ENCODE measurements at places on chromosomes 16 and 17. TPM values are rescaled to one million over a fixed set of nuclear protein-coding genes. Genes with fewer than 3 reads are reported as not detected.

HCRT gene
- 1.4 TPM for total RNA-seq

SKAP1 gene
- total RNA-seq = 0.38 TPM

TMEM235 gene
- 1.8 TPM for total RNA-seq

TAC4 gene
- total RNA-seq = not detected

C16orf89 gene
- total RNA-seq = 1.2 TPM

MPO gene
- 14.1 TPM for total RNA-seq

CTRB2 gene
- total RNA-seq = not detected

MYOCD gene
- total RNA-seq = 7.9 TPM

CD79B gene
- 0.77 TPM for total RNA-seq

ZNF629 gene
- total RNA-seq = 18.8 TPM

TPSAB1 gene
- total RNA-seq = 3.4 TPM

CSH1 gene
- total RNA-seq = not detected

PRAC1 gene
- total RNA-seq = not detected

TTYH2 gene
- total RNA-seq = 52.5 TPM

SNAI3 gene
- 1.4 TPM for total RNA-seq

GAS7 gene
- 126 TPM for total RNA-seq

PPP1R27 gene
- total RNA-seq = not detected

KLHDC4 gene
- total RNA-seq = 34.5 TPM

CD300H gene
- not detected for total RNA-seq

SP6 gene
- total RNA-seq = 0.38 TPM

TAX1BP3 gene
- 37.0 TPM for total RNA-seq

CD300A gene
- 1.8 TPM for total RNA-seq

NLRC3 gene
- 0.71 TPM for total RNA-seq

C16orf54 gene
- 0.44 TPM for total RNA-seq

ALOX12 gene
- total RNA-seq = 0.60 TPM

CA7 gene
- total RNA-seq = not detected

KRTAP9-4 gene
- total RNA-seq = not detected

CD300E gene
- total RNA-seq = not detected

RAB37 gene
- 1.6 TPM for total RNA-seq

TEX19 gene
- not detected for total RNA-seq

NHLRC4 gene
- 0.66 TPM for total RNA-seq

SPATA22 gene
- total RNA-seq = 1.8 TPM

TMIGD1 gene
- total RNA-seq = not detected

SLC6A2 gene
- 9.0 TPM for total RNA-seq

TOP2A gene
- 62.8 TPM for total RNA-seq

CRHR1 gene
- total RNA-seq = 20.6 TPM

IL21R gene
- total RNA-seq = 0.33 TPM

LGALS9B gene
- not detected for total RNA-seq

KRTAP9-8 gene
- total RNA-seq = 0.44 TPM

CES2 gene
- 34.1 TPM for total RNA-seq

MYH8 gene
- 63.4 TPM for total RNA-seq

TMEM92 gene
- total RNA-seq = 0.16 TPM

KRT28 gene
- 0.27 TPM for total RNA-seq

SOCS3 gene
- total RNA-seq = 19.5 TPM

MINK1 gene
- total RNA-seq = 76.7 TPM

NPIPA3 gene
- 1.0 TPM for total RNA-seq

FBXW10 gene
- total RNA-seq = 0.38 TPM

KCNJ2 gene
- 11.7 TPM for total RNA-seq

NPW gene
- 2.0 TPM for total RNA-seq

Measured in camera-type eye (tissue), 1 donor.